HFFc6 (cell line): ENCODE measurements at places on chromosomes 13 and 19. TPM values are rescaled to one million over a fixed set of nuclear protein-coding genes. Genes with fewer than 3 reads are reported as not detected.

DNA sequence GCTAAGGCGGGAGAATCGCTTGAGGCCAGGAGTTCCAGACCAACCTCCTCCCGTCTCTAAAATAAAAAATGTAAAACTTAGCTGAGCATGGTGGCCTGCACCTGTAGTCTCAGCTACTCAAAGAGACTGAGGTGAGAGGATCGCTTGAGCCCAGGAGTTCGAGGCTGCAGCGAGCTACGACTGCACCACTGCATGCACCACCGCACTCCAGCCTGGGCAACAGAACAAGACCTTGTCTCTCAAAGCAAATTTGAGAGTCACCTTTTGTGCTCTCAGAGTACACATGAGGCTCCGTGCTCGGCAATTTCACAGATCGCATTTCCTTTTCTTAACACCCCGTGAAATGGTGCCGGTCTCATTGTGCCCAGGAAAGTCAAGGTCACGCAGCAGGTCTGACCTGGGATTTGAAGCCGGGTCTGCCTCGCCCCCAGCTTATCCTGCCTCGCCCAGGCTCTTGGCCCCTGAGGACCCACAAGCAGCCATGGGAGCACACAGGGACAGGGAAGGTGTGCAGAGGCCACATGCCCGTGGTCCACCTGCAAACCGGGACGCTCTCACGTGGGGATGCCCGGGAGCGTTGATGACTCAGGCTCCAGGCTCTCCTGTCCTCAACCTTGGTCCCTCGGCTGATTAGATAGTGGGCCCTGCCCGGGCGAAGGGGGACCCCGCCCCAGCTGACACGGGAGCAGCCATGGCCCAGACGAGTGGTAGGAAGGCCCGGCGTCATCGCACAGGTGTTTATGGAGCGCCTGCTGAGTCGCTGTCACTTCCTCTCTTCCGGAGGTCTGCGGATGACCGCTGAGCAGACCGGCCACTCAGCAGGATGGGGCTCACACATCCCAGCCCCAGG lies 1.1 kb upstream of the SMIM24 start:
- DNase-seq: no peak

- no peak for DNase-seq
Observed at GRCh38 chr13:105990256-105990958, 545.1 kb downstream of the EFNB2 start.

DNA sequence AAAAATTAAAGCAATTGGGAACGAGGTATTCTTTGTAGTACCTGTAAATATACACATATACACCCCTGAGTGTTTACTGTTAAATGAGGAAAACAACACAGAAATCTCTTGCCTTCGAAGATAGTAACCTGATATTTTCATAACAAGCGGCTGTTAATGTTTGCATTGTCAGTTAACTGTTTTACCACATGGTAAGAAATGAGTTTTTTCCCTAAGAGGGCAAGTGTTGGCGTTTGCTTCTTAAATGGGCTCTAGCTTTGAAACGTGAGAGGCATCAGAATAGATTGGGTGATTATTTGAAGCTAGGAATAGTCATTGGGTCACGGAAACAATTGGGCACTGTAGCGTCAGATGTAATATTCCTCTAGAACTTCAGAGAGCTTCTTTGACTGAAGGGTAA lies 22.0 kb upstream of the UPF3A start:
- DNase-seq: no peak

GRCh38 chr19:8544168-8544567 lies 30.2 kb upstream of the ZNF414 start:
- no peak for DNase-seq

DNA sequence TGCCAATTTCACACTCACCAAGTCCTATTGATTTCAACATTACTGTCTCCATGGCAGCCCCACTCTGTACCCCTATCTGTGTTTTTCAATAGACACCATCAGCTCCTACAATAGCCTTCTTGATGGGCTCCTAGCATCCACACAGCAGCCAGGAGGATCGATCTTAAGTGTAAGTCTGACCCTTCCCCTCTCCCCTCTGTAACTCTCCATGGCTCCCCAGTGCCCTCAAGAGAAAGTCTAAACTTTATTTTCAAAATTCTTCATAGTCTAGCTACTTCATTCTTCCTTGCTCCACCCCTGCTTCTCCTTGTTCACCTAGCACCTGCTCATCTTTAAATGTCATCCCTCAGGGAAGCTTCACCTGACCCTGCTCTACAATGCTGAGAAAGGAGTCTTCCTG lies 30.0 kb upstream of the ZNRF4 start:
- no peak for DNase-seq

DNA sequence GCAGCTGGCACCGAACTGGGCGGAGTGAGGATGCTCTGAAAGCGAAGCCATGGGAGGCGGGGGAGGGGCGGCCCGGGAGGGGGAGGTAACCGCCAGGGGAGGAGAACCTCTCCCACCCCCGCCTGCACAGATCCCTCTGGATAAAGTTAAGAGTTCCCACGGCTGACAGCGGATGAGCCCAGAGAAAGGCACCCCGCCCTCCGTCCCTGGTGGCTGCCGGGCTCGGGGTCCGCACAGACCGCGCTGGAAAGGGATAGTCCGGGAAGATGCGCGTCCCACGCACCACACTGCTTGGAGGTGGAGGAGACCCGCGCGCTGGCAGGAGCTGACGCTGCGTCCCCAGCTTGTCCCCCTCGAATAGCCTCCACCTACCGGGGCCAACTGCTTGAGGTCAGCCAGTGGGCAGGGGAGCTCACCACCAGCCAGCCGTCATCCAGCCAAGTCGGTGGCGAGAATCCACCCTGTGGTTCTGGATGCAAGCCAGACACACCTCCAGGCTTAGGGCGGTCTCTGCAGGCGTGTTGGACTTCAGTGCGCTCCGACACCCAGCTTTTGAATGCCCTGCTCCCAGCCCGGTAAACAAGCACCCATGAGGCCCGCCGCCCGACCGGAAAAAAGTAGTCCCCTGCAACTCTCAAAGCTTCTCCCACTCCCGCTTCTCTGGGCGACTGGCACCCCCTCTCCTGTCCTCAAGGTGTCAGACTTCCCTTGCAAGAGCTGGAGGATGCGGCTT lies at the start of gene TRPC4:
Gene TRPC4, minus strand, starts transcription at position 17 of the 733 bp plus-strand sequence. CDS start 86,439 bp downstream, outside the sequence.
- DNase-seq: peak; percentile 86

GRCh38 chr19:35309481-35310279 lies 17.7 kb downstream of the MAG start:
- DNase-seq: no peak

Gene NCAN
- not detected in 3 replicates for total RNA-seq

Gene DCT
- total RNA-seq: not detected in 3 replicates

Gene FFAR3
- total RNA-seq: not detected in 3 replicates

Gene PGLYRP1
- not detected in 3 replicates for total RNA-seq

Gene KCNC3
- total RNA-seq: not detected in 3 replicates

Gene BRD4
- 73.5 to 85.2 TPM (median 81.5 TPM) in 3 replicates for total RNA-seq
